CD8-positive, alpha-beta T cell (primary cell): ENCODE measurements at places on chromosomes 6 and 20. TPM values are rescaled to one million over a fixed set of nuclear protein-coding genes. Genes with fewer than 3 reads are reported as not detected.

- no peak for DNase-seq
Measured at GRCh38 chr20:44003609-44004008, 89.0 kb downstream of the TOX2 start.

FOXC1 gene
- not detected for total RNA-seq

GRCh38 chr6:50815436-50816114 lies 3.1 kb upstream of the TFAP2B start:
- no peak for DNase-seq

GRCh38 chr6:149122850-149123821 lies 194.4 kb upstream of the TAB2 start:
- DNase-seq, result no peak

GRCh38 chr6:50899306-50899870 lies 80.7 kb downstream of the TFAP2B start:
- DNase-seq, result no peak

DNA sequence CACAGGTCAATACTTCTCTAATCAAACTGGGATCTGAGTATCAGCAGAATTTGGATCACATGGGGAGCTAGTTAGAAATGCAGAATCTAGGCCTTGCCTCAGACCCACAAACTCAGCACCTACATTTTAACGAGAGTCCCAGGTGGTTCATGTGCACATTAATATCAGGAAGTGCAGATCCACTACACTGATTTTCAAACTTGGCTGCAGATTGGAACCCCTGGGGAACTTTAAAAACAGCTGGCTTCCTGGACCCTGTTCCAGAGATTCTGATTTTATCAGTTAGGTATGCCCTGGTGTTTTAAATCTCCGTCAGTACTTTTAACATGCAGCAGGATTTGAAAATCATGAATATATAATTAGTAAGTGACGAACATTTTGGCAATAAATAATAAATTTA lies 1.9 kb upstream of the CST8 start:
- no peak for DNase-seq

GRCh38 chr6:108643184-108643583 lies 82.5 kb downstream of the FOXO3 start:
- no peak for DNase-seq

DNA sequence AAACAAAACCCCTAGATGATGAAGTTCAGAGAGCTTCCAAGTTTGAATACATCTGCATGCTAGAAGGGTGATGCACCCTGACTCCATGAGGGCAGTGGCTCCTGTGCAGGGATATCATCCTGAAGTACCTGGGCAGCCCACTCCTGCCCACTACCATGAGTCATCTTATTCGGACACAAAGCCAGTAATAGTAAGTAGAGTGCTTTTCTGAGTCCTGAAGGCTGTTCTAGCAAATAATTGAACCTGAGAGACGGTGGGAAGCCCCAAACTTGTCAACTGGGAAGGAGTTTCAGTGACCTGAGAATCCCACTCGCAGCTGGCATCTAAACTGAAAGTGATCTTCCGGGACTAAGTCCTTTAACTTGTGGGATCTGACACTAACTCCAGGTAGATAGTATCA lies 152.9 kb upstream of the COL21A1 start:
- no peak for DNase-seq

DNA sequence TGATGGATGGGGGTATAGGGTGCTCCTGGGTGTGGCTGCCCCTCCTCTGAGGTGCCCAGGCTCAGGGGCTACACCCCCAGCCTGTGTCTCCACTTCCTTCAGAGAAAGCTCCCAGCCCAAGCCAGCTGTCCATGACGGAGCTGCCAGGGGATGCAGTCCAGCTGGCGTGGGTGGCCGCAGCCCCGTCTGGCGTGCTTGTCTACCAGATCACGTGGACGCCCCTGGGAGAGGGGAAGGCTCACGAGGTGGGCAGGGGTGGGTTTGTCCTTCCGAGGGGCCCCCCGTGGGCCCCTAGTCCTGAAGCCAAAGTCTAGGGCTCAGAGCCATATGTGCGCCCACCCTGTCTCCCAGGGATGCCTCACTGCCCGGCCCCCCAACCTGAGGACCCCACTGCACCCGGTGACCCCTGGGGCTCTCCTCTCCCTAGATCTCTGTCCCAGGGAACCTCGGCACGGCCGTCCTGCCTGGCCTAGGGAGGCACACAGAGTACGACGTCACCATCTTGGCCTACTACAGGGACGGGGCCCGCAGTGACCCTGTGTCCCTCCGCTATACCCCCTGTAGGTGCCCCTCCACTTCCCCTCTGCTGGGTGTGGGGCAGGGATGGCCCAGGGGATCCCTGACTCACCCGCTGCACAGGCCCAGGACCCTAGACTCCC lies 19.8 kb downstream of the COL20A1 start:
- DNase-seq, result no peak

DNA sequence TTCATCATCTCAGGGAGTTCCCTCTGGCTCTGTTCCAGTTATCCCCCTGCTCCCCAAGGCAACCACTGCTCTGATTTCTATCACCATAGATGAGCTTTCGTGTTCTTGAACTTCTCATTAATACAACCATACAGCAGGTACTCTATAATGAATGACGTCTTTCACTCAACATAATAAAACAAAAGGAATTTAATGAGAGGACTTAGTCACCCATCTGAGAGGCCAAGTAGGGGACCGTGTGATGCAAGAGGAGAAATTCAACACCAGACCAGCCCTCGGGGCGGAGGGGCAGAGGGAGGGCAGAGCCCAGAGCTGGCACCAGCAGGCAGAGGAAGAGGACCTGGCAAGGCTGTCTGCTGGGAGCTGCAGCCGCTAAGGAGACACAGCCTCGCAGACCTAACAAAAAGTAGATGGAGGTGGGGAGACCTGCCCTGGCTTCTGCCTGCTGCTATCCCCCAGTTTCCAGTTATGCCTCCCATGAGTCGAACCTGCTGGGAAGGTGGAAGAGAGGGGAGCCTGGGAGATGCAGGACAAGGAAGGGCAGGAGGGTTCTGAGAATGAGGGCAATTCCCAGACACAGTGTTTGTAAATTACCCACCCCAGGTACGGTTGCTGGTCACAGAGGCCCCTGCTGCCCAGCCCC lies 13.8 kb downstream of the CCN5 start:
- DNase-seq, result no peak
